ENCODE measurements at places on chromosomes 3 and 15.

DNA sequence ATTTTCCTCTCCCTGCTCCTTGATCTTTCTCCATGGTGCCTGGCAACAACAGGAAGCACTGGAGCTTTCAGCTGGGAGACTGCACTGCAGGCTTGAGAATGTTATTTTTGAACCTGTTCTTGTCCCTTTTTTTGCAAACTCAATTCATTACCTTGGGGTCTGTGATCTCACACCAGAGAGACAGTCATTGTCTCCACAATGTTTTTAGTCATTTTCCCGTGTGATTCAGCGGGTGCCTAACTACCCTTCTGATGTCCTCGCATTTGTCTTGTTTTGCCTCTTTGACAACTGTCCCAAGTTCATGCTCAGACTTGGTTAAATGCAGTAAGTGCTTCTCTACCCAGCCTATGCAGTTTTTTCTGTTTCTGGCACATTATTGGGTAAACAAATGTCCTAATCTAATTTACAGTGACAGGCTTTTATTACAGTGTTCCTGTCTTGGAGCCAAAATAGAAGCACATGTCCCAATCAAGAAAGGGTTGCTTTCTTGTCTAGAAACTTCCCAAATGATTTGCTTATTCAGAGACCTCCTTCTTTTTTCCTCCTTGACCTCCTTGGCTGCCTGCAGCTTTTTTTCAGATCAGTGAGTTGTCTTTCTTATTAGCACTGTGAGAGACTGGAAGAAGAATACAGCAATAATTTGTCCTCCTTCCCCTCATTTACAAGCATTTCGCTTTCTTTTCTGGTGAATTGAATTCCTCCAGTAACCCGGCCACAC is 162.4 kb downstream of the NSUN3 start:
- no peak for DNase-seq

GRCh38 chr3:31116651-31117050 is 222.2 kb upstream of the GADL1 start:
- no peak for DNase-seq

- no peak for DNase-seq
Observed at GRCh38 chr3:165243597-165243996, 47.4 kb upstream of the SLITRK3 start.

GRCh38 chr3:45225465-45226205 is 452 bp downstream of the TMEM158 start:
- no peak for DNase-seq

DNA sequence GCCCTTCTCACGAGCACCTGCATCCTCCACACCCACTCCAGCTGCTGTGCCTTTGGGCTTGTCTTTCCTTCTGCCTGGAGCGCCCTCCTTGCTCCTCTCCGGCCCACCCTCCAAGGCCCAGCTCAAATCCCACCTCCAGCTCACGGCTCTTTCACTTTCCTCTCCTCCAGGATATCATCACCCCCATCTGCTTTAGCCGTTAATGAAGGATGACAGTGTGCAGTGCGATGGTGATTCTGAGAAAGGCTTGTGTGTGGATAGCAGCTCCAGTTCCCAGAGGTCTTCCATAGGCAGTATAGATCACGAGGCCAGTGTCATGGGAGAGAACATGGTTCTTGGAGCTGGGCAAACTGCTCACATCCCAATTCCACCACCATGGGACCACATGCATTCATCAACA is 237.4 kb downstream of the TLE3 start:
- no peak for DNase-seq

GRCh38 chr15:88337993-88338392 is 81.5 kb upstream of the NTRK3 start:
- no peak for DNase-seq

DNA sequence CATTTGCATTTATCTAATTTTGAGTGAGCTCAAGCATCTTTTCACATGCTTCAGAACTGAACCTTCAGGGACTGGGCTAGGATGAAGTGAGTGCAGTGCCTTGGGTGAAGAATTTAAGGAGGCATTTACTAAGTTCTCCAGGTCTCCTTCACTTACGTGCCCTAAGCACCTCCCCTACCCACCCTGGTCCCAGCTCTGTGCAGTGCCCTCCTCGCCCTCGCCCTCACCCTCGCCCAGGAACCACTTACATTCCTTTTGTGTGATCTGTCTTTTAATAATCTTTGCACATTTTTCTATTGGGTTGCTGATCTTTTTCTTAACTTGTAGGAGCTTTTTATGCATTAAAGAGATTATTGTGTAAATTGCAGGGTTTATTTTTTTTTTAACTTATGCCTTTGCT is 322.6 kb downstream of the THSD4 start:
- DNase-seq: no peak

- DNase-seq: no peak
Observed at GRCh38 chr3:73432023-73432705, 192.6 kb downstream of the PDZRN3 start.

- DNase-seq: no peak
Observed at GRCh38 chr3:81544385-81544784, 217.1 kb downstream of the GBE1 start.

DNA sequence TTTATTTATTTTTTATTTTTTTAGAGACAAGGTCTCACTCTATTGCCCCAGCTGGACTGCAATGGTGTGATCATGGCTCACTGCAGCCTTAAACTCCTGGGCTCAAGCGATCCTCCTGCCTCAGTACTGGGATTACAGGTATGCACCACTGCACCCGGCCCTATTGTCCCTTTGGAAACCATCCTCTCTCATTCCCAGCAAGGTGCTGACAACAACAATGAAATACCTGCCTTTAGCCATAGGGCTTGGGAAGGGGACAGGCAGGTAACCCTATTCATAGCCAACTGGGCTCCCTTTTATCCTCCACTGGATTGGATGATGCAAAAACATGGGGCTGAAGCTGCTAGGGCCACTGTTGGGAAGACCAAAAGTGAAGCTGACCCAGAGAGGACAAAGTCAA is 43.1 kb downstream of the SCAP start:
- no peak for DNase-seq

GRCh38 chr3:154819491-154819890 is 260.6 kb upstream of the MME start:
- no peak for DNase-seq

DNA sequence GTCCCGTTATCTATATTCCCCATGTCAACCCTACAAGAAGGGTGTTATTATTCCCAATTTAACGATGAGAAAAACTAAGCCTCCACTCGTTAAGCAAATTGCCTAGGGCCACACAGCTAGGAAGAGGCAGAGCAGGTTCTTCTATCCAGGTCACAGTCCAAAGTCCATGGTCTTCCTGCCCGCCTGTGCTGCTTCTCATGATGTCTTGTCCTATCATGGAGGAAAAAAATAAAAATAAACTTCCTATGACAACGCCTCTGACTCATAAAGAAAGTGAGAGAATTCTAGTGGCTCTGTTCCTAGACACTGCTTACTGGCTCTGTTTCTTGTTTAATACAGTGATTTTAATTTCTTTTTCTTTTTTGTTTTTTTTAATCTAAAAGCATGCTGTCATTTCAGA is 9.7 kb downstream of the COL8A1 start:
- no peak for DNase-seq

- no peak for DNase-seq
Observed at GRCh38 chr15:85616549-85617110, 178.1 kb downstream of the KLHL25 start.

- no peak for DNase-seq
Observed at GRCh38 chr15:47801522-47801921, 84.2 kb downstream of the SEMA6D start.

DNA sequence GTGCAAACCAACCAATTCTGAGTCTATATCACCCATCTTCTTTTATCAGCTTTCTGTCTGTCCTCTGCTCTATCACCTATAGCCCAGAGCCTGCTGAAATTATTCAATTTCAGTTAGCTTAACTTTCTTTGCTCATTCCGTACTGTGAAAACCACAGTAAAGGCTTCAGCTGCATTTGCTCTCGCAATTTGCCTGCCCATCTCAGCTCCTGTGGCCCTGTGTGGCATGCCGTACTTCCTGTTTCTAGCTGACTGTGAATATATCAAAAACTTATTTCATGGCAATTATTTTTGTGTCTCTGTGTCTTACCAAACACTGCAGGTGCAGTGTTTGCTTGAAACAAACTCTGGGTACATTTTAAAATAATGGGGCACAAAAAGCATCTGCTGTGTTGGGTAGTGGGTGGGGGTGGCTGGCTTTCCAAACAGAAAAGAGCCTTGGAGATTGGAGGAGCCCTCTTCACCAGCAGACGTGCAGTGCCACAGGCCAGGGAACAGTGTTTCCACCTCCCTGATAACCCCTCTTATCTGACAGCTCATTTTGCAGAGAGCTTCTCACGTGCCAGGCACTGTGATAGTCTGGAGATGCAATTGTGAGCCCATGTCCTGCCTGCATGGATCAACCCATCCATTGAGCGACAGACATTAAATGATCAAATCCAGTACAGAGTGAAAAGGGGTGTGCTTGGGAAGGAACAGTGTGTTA is 45.2 kb downstream of the GASK1A start:
- DNase-seq: no peak

DNA sequence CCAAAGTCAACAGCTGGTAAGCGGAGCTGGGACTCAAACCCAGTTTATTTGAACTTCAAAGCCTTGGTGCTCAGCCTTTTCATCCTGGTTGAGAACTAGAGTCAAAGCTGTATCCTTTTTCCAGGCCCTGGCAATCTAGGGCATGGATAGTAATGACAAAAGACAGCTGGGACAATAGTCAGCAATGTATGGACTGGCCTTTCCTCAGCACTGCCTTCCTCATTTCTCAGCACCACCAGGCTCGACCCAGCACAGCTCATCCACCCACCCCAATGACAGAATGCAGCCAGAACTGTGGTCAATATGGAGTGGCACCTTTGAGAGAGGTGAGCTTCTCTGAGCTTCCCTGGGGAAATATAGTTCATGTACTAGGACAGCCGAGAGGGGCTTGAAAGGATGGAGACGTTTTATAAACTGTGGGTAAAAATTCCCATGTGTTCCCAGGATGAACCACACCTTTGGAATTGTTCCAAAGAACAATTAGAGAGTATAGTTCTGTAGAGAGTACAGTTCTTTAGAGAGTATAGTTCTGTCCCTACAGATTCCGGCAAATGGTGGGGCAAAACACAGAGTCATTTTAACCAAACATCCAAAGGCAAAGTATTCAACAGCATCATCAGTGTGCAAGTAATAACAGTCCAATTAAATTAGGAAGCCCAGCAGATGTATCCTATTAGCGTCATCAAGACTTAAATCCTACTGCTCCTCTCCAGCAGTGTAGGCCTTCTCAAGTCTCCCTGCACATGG is 30.2 kb upstream of the IREB2 start:
- DNase-seq: no peak

GRCh38 chr3:123881771-123882170 is 2.4 kb downstream of the MYLK start:
- no peak for DNase-seq

- DNase-seq: no peak
Observed at GRCh38 chr3:157122116-157122515, 37.8 kb downstream of the CCNL1 start.

DNA sequence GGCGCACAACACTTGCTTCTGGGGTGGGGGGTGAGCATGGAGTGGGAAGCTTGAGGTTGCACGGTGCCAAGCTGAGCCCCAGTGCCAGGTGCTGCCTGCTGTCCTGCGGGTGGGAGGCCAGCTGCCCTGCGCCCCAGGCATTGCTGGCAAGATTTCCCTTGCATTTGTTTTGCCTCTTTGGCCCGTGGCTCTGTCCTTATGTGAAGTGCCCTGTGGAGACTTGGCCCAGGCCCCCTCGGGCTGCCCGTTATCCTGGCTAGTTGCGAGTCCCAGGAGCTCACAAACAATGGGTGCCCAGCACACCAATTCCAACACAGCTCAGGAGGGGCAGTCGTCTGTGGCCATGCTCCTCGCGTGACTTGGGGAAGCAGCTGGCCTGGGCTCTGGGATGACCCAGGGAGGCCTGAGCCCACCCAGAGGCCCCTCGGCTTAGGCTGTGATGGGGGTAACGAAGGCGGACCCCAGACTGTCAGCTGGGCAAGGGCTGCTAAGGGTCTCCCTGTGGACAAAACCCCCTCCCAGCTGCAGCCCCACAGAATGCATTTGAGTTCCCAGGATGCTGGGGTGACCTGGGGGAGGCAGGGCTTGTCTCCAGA is 5.9 kb downstream of the C3orf22 start:
- no peak for DNase-seq

DNA sequence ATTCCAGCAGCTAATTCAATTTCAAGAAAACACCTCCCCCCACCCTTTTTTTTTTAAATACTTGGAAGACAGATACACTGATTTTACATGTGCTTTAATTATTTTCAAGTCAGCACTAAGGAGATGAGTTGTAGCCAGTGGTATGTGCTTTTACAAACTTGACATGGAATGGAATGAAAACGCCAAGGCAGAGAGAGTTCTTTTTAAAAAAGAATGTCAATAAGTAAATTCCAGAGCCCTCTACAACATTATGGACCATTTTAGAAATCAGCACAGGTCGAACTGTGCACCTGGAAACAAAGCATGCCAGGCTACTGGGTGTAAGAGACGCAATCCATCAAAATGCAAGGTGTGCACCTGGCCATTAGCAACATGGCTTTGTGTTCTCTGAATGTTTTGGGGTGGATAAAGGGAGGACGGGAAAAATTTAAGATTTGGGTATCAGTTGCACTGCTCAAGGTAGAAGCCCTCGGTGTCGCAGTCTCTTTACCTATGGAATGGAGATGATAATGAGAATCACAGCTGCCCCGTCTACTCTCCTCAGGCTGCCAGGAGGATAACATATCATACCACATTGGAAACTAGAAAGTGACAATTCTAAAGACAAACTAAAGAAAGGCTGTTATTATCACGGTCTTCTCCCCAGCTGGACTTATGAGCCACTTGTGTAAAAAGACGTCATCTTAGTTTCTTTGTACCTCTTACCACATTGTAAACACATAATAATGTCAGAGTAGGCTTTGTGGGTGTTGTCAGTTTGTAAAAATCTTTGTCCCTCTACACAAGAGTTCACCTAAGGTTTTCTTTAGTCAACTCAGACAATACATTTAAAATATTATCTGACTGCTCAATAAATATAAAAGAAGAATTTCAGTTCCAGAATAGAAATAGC is 107.4 kb upstream of the PRICKLE2 start:
- DNase-seq: no peak

GRCh38 chr3:151394611-151395010 is 10.1 kb upstream of the P2RY12 start:
- no peak for DNase-seq

DNA sequence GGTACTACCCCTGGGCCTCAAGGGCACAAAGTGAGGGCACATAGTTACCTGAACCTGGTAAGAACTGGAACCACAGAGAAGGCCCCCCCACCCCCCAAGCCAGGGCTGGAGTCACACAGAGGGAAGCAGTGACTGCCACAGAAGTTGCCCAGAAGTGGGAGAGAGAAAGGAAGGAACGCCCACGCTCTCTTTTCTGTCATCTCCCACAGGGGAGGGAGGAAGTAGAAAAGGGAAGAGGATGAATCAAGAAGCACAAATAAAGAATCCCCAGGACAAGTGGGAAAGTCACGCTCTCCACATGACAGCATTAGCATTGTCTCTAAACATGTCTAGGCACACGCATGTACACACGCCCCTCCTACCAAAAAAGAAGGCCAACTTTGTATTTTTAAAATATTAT is 114.7 kb upstream of the FRMD4B start:
- no peak for DNase-seq

- no peak for DNase-seq
Observed at GRCh38 chr3:123422457-123422856, 26.4 kb downstream of the ADCY5 start.

GRCh38 chr3:194326968-194327217 is 24.2 kb downstream of the CPN2 start:
- DNase-seq: no peak

- no peak for DNase-seq
Observed at GRCh38 chr3:98754483-98754882, 8.7 kb upstream of the ST3GAL6 start.
